ENCODE measurements at places on chromosomes 4 and X.

- no peak for DNase-seq
Measured at GRCh38 chr4:91220315-91220714, 1083.5 kb upstream of the GRID2 start.

DNA sequence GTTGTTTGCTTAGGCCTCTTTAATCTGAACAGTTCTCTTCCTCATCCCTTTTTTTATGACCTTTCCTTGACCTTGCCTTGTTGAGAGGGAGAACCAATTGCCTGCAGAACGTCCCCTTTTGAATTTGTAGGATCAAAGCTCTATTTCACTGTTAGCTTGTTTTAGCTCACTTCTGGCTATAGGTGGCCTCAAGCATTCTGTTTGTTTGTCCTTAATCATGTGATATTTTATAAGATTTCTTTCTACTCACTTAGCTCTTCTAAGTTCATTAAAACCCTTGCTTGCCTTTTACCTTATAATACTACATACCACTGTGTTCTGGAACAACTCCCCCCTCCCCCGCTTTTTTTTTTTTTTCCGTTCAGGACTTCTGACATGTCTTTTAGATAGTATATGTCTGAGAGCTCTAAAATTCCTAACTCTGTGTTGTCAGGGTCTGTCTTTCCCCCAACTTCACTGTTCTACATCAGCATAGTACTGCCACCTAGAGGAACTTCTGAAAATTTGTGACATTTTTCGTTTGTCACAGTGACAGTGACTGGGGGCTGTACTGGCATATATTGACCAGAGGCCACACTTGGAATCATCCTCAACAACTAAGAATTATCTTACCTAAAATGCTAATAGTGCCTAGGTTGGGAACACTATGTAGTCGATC lies 128.5 kb downstream of the LARP7 start:
- no peak for DNase-seq

GRCh38 chr4:40749717-40750460 lies at the start of gene NSUN7:
Gene NSUN7 (plus strand): TSS chr4:40749955. CDS start chr4:40750694, 739 bp downstream.
- no peak for DNase-seq

GRCh38 chrX:102976793-102977495 lies 39.9 kb downstream of the RAB40AL start:
- no peak for DNase-seq

GRCh38 chrX:68824152-68824433 lies 4.7 kb upstream of the EFNB1 start:
- DNase-seq = no peak

Measured in activated T-helper 1 cell treated with anti-CD3 and anti-CD28 coated beads, Interleukin-2, amount 50 U/mL, for 16 hours (primary cell).